Non-pigmented ciliary epithelial cell (primary cell): ENCODE measurements at places on chromosomes 2 and 18.

DNA sequence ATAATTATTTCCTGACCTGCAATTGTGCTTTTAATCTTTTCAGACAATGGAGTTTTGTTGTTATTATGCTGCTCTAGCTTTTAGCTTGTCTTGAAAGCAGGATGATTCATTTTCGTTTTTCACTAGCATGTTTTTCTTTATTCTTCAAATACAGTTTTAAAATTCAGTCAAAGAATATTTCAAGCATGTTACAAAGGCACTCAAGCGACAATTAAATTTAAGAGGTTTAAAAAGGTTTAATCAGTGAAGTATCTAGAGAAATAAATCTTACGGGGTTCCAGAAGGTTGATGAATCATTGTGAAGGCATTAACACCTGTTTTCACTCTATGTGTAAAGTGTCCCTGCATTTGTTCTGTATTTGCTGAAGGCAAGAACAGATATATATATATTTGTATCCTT is 390.7 kb upstream of the TMEFF2 start:
- DNase-seq: no peak

GRCh38 chr2:25545899-25546298 is 127.5 kb downstream of the DTNB start:
- DNase-seq: no peak

DNA sequence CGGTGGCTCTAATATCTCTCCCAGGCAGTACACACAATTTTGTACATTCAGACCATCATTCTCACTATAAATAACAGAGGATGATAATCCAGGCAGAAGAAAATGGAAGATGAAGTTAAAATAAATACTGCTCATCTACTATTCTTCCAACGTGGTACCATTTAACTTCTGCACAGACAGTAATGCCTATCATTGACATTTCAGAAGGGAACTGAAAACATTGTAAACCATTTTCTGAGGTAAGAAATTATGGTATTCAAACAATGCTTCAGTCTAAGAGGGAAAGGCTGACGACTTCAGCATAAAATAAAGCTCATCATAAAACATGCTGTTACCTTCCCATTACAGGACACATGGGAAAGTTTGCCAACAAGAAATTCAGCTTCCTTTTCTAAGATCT is 814.4 kb downstream of the NR4A2 start:
- DNase-seq: no peak

DNA sequence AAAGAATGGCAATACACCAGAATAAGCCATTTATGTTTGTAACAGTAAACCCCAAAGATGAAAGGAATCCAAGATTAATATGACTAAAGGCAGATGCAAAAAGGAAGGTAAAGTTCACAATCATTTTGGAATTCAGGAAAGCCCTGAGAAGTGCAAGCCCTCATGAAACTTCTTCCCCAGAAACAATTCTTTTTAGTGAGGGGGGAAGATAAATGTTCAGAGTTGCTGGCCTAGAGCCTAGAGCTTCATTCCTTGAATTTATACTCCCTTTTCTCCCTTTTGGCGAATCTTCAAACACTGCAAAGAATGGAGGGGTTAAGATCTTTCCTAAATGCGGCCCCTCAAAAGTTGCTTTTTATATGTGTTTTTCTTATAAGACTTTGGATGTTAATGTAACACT is 368.8 kb downstream of the MEIS1 start:
- no peak for DNase-seq

DNA sequence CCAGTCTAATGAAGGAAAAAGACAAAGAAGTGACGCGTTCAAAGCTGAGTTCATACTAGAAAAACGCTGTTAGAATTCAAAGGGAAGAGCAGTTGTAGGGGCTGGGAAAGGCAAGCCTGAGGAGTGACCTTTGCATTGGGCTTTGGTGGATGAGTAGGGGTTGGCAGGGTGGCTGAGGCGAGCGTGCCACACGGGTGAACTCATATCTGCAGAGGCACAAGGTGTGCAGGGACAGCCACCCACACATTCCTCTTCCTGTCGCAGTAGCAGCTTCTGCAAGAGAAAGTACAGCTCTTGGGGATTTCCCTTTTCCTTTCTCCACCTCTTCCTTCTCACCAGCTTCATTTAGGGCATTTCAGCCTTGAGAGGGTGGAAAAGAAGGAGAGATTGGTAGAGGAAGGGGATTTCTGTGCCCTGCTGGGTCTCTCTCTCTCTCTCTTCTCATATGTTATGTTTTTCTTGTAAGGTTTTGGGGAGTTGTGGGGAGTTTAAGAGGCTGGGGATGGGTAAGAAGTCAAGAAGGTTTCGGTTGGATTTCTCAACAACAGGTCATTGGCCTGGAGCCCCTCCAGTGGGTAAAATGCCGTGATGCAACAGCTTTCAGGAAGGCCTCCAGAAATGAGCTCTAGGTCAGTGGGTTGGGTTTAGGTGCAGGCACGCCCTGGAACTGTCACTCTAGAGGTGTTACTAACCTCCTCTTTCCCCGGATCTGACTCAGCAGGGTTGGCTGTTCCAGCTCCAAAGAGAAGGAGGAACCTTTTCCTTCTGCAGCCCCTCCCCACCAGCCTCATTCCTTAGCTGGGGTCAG is 40.1 kb downstream of the ODC1 start:
- no peak for DNase-seq

DNA sequence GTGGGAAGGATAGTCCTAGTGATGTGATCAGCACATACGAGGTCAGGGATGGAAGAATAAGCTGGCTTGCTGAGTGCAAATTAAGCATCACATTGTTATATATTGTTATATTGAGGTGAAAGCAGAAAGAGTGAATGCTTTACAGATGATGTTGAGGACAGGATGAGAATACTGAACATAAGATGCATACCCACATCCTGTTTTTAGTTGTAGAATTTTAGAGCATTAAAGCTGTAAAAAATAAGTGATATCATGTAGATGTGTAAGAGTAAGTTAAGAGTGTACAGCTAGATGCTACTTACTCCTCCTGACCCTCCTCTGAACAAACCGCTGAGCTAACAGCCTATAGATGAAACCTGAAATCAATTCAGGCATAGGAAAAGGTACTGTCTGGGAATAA is 271.0 kb upstream of the KCNJ3 start:
- no peak for DNase-seq

- DNase-seq: no peak
Measured at GRCh38 chr2:37143974-37144373, 12.8 kb downstream of the EIF2AK2 start.

GRCh38 chr2:12073217-12073852 is 326.9 kb downstream of the LPIN1 start:
- DNase-seq: no peak

DNA sequence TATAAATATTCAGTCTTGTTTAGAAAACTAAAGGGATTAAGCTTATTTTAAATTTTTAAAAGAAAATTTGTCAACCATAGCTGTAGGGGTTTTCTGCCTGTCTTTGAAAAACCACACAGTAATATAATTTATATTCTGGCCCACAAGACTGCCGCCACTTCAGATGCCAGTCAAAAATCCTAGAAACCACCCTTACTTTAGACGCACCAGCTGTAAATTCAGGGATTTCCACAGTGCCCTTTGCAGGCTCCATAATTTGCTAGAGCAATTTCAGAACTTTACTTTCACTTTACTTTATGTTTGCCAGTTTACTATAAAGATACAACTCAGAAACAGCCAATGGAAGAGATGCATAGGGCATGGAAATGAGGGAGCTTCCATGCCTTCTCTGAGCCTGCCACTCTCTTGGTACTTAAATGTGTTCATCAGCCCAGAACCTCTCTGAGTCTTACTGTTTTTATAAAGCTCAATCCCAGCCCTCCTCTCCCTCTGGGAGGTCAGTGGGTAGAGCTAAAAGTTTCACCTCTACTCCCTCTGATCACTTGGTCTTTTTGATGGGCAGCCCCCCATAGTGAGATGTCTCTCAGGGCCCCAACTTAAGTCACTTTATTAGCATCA is 63.3 kb downstream of the KYNU start:
- no peak for DNase-seq

GRCh38 chr2:11945139-11946126 is 199.0 kb downstream of the LPIN1 start:
- no peak for DNase-seq

DNA sequence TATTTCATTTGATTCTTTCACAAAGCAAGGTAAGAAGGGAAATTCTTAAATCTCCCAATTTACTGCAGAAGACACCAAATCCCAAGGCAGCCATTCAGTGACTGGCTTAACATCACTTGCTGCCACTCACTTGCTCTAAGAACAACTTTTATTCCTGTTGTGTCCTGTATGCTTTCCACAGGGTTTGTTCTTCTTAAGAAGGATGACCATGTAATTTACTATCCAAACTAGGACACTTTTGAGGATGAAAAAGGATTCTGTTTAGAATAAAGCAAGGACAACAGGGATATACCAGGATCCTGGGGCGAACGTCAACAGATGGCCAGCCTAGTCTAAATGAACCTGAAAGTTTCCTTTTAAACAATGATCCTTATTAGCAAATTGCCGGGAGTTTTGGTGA is 34.8 kb downstream of the RIT2 start:
- no peak for DNase-seq

DNA sequence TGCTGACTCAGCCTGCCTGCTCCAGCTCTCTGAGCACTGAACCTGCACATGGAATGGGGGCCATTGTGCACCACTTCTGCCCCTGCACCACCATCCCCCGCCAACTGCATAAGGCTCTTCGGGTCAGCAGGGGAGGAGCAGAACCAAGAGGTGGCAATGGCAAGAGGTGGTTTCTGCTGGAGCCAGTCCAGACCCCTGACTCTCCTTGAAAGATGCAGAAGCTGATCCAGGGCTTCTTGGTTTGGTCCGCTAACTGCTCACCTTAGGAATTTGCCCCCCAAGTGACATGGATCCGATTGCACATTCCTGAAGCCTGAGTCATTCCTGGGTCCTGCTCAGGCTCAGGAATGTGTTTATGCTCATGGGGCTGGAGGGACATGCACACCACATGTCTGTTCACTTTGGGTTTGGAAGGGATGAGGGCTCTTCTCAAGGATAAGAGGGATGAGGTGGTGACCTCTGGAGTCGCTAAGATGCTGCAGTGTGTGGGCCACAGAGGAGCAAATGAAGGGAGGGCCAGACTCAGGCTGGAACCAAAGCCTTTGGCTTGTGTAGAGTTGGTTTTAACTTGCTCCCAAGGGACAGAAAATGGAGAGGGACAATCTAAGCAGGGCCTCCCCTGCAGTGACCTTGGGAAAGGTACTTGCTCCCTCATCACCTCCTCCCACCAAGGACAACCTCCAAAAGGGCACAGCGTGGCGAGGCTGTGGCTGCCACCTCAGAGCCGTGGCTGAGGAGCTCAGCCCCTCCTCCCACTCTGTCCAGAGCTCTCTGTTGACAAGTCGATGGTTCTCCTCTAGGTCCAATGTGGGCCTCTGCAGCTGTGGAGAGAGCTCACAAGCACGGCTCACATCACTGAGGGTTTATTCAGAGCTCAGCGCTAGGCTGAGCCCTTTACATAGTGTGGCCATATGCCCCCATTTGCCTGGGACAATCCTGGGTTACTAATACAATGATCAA is 66.2 kb downstream of the HS1BP3 start:
- DNase-seq: peak; percentile 98

GRCh38 chr18:2618009-2618408 is 37.5 kb upstream of the SMCHD1 start:
- no peak for DNase-seq

DNA sequence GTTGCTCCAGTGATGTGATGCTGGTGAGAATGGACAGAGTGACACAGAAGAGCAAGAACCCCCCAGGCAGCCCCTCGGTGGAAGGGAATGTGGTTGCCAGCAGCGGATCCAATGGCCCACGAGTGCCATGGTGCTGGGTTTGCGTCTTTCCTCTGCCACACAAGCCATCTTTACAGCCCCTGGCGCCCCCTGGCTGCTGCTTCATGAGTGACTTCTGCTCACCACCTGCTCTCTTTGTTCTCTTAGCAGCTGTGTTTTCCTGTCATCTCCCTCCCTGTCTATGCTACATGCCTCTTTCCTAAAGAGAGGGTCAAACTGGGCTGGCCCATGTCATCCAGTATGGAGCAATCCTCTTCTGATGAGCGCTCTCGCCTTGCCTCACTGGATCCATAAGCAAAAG is 300.0 kb upstream of the SMIM21 start:
- DNase-seq: no peak

DNA sequence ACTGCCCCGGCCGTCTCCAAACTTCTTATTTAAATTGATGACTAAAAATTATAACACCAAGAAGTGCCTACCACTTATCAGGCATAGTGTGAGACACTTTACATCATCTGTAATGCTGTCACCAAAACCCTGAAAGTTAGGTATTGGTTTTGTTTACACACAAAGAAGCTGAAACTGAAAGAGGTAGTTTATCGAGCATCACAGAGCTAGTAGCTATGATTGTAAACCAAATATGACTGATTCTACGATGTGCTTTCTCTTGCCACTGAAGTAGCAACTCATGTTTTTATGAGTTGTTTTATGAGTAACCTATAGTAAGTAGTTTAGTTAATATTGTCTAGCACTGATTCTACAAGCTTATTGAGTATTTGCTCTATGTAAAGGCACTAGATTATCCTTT is 31.5 kb downstream of the DYNC1I2 start:
- no peak for DNase-seq

- no peak for DNase-seq
Measured at GRCh38 chr2:84856787-84857186, 24.1 kb downstream of the TRABD2A start.

GRCh38 chr2:239110595-239111048 is 262.7 kb downstream of the TWIST2 start:
- DNase-seq: no peak

- DNase-seq: no peak
Measured at GRCh38 chr2:28137221-28137620, 246.7 kb downstream of the BABAM2 start.

DNA sequence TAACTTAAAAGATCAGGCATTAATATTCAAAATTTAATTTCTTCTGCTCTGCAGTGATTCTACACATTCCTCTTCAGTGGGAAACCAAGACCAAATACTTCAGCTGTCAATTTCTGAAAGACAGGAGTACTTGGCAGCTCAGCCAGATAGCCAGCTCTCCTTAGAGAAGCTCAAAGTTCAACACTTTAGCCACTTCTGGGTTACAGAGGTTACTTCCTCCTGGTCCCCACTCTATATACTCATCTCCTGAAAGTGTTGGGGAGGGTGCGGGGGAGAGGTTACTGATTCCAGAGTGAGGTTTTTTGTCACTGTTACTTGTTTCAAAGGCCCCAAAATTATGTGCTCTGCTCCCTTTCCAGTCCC is 4.1 kb downstream of the CYTIP start:
- no peak for DNase-seq

- no peak for DNase-seq
Measured at GRCh38 chr2:26099933-26100332, 66.0 kb downstream of the RAB10 start.

GRCh38 chr2:42314892-42315468 is 46.0 kb downstream of the COX7A2L start:
- DNase-seq: peak; percentile 78

DNA sequence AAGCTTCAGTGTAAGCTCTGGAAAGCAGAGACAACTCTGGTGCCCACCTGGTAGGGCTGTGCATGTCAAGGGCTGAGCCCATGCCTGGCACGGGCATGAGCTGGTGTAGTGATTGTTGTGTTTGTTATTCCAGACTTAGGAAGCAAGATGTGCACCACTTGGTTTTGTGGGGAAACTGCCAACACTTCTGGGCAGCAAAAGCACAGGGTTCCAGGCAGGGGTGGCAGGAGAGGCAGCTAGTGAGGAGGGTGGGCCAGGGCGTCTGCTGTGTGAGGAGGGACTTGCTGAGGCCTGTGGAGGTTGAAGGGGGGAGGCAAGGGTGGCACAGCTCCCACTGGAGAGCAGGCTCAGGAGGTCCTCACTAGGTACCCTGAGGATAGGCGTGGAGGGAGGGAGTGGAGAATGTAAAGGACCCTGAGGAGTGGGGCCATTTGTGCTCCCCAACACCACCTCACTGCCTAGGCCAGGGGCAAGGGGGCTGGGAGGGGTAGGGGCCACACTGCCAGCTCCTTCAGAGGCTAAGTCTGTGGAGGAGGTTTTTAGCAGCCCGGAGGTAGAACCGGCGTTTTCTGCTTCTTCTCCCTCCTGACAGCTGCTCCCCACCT is 104.0 kb upstream of the POU3F3 start:
- no peak for DNase-seq
